ENCODE measurements at places on chromosomes 11 and 22. TPM values are rescaled to one million over a fixed set of nuclear protein-coding genes. Genes with fewer than 3 reads are reported as not detected.

The TRPT1 gene
- total RNA-seq = 39.2 TPM

The GLB1L3 gene
- 0.06 TPM for total RNA-seq

The APOBEC3F gene
- total RNA-seq = 16.3 TPM

The MS4A3 gene
- total RNA-seq = not detected

The DGCR2 gene
- 67.7 TPM for total RNA-seq

The F2 gene
- not detected for total RNA-seq

GRCh38 chr11:2265396-2265795, 5.0 kb downstream of the ASCL2 start:
- DNase-seq = no peak

DNA sequence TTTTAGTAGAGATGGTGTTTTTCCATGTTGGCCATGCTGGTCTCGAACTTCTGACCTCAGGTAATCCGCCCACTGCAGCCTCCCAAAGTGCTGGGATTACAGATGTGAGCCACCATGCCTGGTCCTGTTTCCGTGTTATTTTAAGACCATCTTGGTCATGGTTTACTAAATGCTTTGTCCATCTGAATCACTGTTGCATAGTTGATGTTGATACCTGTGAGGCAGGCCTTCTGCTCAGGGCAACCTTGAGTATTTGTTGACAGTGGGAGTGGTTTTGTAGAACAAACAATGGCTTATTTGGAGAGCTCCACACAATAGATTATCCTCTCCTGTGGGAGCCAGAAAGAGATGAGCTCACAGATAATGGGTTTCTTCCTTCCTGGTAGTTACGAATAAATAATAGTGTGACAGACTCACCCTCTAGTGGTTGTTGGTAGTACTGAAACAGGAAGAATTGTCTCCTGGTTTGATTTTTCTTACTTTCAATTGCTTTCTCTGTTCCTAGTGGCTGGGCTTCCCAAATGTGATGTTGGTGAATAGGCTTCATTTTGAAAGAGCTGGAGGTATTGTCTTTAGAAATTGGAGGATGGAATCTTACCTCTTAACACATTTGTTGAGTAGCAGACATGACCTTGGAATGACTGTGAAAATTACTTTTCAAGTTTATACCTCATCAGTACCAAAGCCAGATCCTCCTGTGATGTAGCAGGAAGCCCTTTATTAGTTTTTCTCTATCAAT, 39.0 kb downstream of the CTNND1 start:
- DNase-seq = no peak

- peak; percentile 15 for DNase-seq
These were observed 3.8 kb upstream of the INTS5 start for GRCh38 chr11:62656796-62657429.
